ENCODE measurements at places on chromosomes 13 and 19. TPM values are rescaled to one million over a fixed set of nuclear protein-coding genes. Genes with fewer than 3 reads are reported as not detected.
A peak's percentile ranks its signal among the peaks of the same experiment; 100 is the strongest.

DNA sequence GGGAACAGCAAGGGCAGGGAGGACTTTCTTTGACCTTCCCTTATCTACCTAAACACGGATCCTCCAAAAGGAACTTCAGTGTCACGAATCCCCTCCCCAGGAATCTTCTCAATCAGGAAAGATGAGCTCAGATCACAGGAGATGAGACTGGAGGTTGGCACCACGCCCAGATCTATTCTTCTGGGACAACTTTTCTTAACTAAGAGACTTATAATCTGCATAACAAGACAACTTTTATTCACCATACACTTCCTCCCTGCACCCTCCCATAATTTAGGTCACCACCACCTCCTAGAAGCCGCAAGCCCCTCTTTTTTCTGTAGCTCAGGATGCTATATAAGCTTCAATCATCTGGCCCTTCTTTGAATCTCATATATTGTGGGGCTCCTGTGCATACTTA, 19.2 kb upstream of the AKT2 start:
- DNase-seq, result no peak

DNA sequence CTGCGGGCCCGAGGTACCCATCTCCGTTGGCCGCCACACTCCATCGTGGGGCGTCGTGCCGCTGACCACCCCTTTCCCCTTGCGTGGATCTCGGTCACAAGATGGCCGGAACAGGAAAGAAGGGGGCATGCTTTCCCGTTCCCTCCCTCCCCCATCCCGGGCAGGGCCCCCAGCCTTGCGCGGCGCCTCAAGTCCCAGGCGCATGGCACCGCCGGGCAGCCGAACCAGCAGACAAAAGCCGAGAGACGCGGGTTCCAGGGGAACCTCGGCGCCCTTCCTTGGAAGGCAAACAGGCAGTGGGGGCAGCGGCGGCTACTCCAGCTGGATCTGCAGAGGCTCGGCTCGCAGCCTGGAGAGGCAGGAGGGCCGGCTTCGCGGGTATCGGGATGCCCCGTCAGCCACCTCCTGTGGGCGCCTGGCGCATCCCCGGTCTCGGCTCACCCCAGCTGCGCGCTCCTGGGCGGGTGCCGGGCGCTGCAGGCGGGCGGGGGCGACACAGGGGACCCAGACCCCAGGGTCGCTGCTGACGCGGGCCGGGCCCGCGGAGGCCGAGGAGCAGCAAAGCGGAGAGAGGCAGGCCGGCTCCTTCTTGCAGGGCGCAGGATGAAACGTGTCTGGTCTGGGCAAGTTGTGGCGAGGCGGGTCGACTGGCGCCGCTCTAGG, 439 bp downstream of the DZIP1 start:
- DNase-seq, result peak; percentile 28

DNA sequence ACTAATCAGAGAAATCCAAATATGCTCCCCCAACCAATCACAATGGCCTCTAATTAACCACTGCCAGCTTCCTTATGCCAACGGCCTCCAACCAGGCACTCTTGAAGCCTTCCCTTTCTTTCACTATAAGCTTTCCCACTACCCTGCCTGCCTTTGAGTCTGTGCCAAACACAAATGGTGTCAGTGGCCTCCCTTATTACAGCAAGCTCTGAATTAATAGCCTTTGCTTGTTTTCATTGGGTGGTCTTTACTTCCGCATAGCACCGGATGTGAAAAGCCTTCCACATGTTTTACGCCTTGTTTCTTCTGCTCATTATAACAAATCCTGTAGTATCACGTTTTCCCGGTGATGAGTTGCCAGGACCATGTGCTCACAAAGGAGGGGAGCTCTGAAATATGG, 1.4 kb upstream of the EDDM13 start:
- DNase-seq, result no peak

DNA sequence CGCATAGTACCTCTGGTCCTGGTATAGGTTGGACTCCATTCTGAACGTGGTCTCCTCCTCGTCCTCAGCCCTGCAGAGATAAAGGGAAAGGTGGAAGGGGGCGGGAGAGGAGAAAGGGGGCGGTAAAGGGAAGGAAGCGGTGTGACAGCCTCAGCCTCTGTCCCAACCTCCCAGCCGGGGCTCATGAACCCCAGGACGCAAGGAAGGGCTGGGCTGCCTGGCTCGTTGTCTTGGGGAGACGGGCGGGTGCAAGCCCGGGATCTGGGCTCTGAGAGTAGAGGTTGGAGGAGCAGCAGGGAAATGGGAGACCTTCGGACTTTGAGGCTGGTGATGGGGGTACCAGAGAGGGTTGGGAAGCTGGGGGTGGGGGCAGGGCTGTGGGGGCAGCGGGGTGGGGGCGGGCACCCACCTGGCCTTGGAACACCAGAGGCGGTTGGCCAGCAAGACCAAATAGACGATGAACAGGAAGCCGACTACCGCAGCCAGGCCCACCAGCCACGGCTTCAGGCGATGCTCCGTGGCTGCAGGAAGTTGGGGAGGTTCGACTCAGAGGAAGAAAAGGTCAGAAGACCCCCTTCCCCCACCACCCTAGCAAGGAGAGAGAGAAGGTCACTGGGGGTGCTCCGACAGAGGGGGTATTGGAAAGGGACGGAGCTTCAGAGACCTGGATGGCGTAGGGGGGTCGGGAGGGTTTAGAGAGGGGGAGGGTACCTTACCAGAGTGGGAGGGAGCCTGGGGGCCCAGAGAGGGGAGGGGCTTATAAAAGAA, 1.7 kb downstream of the SMIM24 start:
- no peak for DNase-seq

- DNase-seq, result no peak
These were observed 3.5 kb downstream of the SELENOV start for GRCh38 chr19:39518458-39518857.

- DNase-seq, result no peak
These were observed 13.5 kb downstream of the KCTD12 start for GRCh38 chr13:76872675-76873074.

- DNase-seq, result no peak
These were observed 846 bp upstream of the PRKACA start for GRCh38 chr19:14118165-14119051.

GRCh38 chr19:46926170-46927071, 65.6 kb downstream of the ARHGAP35 start:
- no peak for DNase-seq

DNA sequence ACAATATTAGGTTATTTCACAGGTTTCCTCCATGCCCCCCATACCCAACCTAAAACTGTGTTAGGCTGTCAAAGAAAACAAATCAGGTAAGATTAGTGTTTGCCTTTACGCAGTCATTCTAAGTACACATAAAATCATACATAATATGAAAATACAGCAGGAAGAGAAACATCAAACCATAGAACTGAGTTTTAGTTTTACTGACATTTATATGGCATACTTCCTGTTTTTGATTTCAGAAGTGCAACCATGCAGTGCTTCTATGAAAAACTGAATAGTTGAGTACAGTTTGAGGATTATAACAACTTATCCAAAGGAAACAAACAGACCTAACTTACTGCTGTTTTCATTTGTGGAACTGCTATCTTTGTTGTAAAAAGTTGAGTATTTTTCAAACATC, 91.3 kb downstream of the KCNRG start:
- no peak for DNase-seq

Gene CACNG7
- 1.0 TPM for polyA plus RNA-seq

Gene C19orf67
- not detected for polyA plus RNA-seq

Gene ZSWIM9
- 8.8 TPM for polyA plus RNA-seq

Gene CCDC122
- polyA plus RNA-seq, result 8.8 TPM
